ENCODE measurements at places on chromosomes 1 and 21.

GRCh38 chr1:109722908-109723691 lies 11.0 kb downstream of the GSTM5 start:
- DNase-seq, result no peak

GRCh38 chr1:198775606-198776005 lies 136.8 kb downstream of the PTPRC start:
- no peak for DNase-seq

DNA sequence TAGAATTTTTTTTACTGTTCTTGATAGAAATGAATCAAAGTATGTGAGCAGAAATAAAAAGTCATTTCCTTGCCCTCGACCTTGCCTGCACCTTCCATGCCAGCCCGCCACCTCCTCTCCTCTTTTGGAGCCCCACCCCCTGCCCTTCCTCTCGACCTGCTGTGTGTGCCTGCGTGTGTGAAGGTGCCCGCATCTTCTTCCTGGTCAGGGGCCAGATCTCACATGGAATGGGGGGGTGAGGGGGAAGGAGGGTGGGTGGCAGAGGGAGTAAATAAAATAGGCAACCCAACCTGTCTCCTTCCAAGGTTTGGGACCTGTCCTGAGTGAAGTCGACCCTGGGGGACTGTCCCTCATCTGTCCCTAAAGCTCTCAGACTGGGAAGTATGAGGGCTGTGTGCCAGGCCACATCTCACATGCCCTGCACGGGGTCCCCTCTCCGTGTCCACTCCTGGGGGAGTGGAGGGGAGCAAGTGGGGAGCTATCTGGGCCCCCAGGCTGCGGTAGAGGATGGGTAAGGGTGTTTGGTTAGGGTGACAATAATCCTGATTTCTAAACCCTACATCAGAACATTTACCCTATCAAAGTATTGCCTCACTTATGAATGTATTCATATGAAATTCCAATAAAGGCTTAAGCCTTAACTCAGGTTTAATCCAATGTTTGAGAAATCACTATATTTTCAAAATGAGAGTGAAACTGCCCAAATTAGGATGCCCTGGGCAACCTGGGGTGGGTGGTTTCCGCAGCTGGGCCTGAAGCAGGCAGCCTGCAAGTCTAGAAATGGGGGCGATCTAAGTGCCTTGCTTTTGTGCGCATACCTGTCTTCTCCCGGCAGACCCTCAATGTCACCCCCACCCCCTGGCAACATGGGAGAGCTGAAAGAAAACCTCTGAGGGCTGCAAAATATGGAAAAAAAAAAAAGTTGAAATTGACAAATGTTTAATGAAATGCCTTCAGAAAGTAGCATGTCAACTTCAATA lies 15.4 kb downstream of the AMPD2 start:
- DNase-seq, result peak; percentile 69

DNA sequence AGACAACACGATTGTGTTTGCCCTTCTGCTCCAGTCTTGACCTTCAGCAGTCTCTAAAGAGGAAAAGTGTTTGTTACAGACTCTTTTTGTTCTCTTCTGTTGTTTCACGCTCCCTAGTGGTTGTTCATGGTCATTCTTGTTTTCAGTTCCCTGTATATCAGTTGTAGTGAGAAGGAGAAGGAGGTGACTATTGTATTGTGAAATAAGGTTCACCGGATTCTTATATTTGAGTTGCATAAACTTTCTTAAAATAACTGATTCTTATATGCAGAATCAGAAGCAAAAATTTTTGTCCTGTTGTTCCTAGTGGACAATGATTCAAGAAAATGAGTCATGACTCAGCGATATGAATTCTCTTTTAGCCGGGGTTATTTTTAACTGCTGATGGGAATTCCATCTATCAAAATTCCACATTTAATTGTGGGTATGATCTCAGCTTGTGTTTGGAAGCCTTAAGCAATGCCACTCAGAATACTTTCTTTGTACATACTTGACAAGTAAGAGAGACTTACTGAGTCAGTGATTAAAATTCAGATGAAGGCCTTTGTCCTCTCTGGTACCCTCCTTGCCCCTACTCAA lies 152.2 kb downstream of the CLEC20A start:
- DNase-seq, result no peak

- DNase-seq, result no peak
Measured at GRCh38 chr1:1677718-1678580, 14.6 kb downstream of the SLC35E2B start.

- no peak for DNase-seq
Measured at GRCh38 chr1:206829875-206830274, 35.5 kb upstream of the IL20 start.

- no peak for DNase-seq
Measured at GRCh38 chr1:65170511-65171142, 22.6 kb downstream of the AK4 start.
